ENCODE measurements at places on chromosomes 3 and 15.

- DNase-seq, result no peak
These were observed 325.6 kb upstream of the RASGRP1 start for GRCh38 chr15:38890194-38890593.

DNA sequence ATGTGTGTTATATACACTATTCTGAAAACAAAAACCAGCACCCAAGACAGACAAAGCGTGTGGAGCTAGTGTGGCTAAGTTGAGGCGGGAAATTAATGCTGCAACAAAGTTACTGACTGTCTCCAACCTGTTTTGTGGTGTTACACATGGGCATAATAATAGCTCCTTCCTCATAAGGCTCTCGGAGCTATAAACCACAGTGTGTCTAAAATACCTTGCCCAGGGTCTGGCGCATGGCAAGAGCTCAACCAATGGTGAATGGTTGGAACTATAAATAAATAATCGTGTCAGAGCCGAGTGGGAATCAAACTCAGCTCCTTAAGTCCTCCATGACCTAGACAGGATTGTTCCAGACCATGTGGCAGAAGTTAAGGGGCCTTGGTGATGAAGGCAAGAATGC lies 35.9 kb upstream of the TFRC start:
- DNase-seq, result no peak

DNA sequence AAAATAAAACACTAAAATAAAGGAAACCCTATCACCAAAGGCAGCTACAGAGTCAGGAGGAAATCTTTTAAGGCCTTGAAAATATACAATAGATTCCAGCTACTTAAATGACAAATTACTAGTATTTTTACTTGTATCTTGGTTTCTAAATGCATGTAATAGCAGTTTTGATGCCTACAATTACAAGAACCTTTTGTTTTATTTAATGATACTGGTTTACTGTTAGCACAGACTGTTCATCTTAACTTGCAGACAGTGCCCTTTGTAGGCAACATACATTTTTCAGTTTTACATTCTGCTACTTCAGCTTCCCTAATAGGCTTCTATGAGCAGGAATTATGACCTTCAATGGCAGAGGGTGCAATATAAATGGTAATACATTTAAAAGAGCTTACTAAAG lies 54.1 kb downstream of the ZNF280D start:
- DNase-seq, result no peak

DNA sequence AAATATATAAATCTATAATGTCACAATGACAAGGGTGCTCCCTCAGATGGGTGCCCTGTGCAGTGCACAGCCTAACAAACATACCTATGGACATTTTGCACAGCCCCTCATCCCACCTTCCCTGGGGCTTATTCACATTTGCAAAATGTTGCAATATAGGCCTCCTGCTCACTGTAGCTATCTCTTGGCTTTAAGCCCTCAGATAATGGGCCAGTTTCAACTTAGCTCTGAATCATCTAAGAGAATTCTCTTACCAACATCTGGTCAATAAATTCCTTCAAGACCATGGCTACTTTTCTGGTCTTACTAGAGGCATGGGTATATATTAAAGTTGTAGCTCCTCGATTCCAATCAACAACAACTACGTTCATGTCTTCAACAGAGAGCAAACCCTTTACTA lies 17.9 kb downstream of the LIPH start:
- DNase-seq, result no peak

DNA sequence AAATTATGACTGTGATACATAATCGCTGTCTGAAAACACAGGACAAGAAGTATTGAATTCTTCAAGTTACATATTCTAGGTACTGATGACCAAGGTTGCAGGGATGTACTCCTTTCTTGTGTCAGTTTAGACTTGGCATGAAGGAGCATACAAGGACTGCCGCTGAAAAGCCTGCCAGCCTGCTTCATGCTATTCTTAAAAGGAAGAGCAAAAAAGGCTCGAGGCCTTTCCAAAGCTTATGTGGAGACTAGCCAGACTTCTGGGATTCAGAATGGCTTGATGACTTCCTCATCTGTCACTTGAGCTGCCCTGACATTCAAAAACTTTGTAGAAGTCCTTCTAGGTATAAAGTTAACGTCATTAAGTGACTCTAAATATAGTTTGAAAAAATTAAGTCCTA lies 92.0 kb downstream of the CADM2 start:
- DNase-seq, result no peak

GRCh38 chr15:66308531-66308930 lies 15.2 kb downstream of the DIS3L start:
- DNase-seq, result no peak

GRCh38 chr3:17747174-17747889 lies 4.9 kb upstream of the TBC1D5 start:
- no peak for DNase-seq

- no peak for DNase-seq
These were observed 16.7 kb downstream of the ZDHHC19 start for GRCh38 chr3:196194542-196194915.

GRCh38 chr3:52195823-52196331 lies 2.1 kb upstream of the ALAS1 start:
- DNase-seq, result no peak

- DNase-seq, result no peak
These were observed 90.0 kb downstream of the FSIP1 start for GRCh38 chr15:39692356-39693327.

DNA sequence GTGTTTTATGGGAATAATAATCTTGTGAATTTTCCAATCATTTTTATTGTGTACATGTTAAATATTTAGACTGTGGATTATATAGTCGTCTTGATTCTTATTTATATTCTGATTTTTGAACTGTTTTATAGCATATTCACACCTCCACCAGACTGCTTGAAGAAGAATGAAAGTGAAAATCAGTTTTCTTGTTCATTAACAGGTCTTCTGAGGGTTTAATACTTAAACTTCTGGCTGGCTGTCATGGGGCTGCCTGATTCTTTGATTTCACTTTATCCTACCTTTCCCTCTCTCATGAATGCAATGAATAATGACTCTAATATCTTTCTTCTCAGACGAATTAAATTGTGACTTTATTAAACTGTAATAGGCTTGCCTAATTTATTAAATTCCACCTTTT lies 56.2 kb downstream of the ATP2C1 start:
- DNase-seq, result no peak

DNA sequence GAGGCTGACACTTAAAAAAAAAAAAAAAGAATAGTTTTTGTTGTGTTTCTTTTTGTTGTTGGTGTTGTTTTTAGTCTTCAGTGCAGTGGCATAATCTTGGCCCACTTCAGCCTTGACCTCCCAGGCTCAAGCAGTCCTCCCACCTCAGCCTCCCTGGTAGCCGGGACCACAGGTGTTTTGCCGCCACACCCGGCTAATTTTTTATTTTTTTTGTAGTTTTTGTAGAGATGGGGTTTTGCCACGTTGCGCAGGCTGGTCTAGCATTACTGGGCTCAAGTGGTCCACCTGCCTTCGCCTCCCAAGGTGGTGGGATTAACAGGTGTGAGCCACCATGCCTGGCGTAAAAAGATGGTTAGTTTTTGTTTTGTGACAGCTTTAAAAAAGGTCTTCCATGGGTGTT lies 30.1 kb downstream of the IGF1R start:
- DNase-seq, result no peak

DNA sequence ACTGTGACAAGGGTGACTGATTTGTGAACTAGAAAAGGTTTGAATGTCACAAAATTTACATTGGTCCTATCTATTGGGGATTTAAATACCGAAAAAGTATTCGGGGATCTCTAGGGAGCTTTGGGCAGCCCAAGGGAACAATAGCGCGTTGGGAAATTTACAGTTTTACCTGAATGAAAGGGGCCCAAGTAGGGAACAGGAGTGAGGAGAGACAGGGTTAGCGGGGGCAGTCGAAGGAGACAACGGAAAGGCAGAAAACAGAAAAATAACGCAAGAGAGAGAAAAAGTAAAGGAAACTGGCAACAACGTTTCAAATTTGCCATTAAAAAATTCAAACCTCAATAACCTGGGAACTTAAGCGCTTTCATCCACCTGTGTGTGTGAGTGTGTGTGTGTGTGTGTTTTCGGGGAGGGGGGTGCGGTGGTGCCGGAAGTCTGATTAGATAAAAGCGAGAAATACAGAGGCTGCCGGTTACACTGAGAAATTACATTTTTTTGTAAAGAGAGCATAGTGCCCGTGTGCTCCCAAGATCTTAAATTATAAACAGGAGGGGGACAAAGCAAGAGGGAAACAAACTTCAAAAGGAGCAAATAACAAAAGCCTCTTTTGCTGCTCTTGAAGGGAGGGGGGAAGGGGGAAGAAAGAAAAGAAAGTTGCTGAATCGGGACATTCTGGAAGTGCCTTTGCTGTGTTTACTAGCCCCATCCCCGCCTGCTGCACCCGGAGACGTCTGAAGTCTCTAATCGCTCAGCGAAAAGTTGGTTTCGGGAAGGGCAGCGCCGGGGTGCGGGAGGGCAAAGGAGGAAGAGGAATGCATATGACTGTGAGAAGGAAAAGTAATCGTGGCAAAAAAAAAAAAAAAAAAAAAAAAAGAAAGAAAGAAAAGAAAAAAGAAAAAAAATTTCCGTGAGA lies 721 bp upstream of the ZIC1 start:
- DNase-seq, result no peak

DNA sequence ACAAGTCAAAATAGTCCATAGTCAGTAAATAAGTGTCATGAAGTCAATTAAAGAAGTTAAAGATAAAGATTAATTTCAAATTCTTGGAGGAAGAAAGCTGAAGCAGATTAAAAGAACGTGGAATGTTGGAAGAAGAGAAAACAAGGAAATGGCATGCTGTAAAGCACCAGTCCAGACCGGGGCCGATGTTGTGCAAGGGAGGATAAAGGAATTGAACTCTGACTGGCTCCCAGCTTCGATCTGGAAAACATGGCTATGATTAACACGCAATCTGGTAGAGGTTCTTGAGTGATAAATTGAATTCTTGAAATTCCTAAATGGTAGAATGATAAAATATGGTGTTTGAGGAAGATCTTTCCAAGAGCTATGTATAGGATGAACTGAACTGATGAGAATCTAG lies 194.4 kb downstream of the MEIS2 start:
- no peak for DNase-seq

DNA sequence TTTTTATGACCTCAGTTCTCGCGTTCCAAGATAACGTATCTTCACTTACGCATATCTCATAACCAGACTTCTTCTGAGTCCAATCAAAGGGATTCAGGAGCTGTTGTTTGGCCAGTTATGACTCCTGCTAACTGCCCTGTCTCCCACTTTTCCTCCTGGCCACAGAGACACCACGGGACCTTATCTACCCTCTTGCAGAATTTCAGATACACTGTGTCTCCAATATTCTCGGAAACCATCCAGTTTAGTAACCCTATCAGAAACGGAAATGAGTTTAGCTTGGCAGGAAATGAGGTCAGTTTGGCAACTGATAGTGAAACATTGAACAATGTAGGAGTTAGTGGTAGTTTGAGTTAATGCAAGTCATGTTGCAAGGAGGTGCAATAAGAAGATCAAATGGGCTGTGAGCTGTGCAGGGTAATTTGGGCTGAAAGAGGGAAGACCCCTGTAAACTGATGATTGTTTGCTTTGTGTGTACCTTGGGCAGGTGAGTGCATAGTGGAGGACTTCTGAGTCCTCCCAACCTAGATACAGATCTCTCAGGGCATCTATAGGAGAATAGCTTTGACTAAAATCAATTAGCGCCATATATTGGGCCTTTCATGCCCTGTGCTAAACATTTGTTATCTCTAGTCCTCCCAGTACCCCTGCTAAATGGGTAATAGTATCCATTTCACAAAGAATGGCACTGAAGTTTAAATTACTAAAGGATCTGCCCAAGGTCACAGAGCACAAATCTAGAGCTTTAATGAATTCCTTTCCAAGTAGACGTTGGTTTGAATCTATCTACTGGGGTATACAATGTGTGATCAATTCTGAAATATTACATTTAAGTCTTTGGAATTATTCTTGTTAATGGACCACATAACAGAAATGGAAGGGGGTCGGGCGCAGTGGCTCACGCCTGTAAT lies 41.3 kb upstream of the PIK3CB start:
- DNase-seq, result no peak

GRCh38 chr15:73862276-73862675 lies 11.1 kb upstream of the TBC1D21 start:
- no peak for DNase-seq

- DNase-seq, result no peak
These were observed 78.6 kb downstream of the SRGAP3 start for GRCh38 chr3:9170851-9171160.

DNA sequence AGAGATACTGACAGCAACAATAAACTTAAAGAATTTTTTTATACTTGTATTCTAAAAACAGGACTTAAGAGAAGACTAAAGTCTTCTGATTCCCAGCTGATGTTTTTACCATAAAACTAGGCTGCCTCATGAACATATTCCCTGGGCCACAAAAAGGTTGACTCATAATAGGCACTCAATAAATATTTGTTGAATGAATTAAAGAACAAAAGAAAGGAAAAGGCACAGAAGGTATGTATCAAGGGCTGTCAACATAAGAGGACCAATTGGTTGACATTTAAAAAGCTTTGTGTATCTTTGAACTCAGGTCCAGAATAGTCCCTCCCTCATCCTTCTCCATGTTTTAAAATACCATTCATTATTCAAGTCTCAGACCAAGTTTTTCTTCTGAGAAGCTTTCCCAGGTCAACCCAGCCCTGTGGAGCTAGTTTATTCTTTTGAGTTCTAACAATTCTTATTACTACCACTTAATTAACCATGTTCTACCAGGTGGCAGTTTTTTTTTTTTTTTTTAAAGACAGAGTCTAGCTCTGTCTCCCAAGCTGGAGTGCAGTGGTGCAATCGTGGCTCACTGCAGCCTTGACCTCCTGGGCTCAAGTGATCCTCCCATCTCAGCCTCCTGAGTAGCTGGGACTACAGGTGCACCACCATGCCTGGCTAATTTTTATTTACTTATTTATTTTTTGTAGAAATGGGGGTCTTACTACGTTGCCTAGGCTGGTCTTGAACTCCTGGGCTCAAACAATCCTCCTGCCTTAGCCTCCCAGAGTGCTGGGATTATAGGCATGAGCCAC lies 17.5 kb upstream of the ARHGEF3 start:
- no peak for DNase-seq

GRCh38 chr15:28921336-28921735 lies 35.6 kb downstream of the APBA2 start:
- no peak for DNase-seq

GRCh38 chr3:120688121-120688520 lies 6.1 kb upstream of the HGD start:
- no peak for DNase-seq

GRCh38 chr15:89735773-89736172 lies 15.3 kb downstream of the MESP1 start:
- no peak for DNase-seq

GRCh38 chr3:70078778-70079177 lies 79.2 kb downstream of the SAMMSON start:
- no peak for DNase-seq

GRCh38 chr3:188339410-188340295 lies 185.7 kb downstream of the LPP start:
- no peak for DNase-seq

DNA sequence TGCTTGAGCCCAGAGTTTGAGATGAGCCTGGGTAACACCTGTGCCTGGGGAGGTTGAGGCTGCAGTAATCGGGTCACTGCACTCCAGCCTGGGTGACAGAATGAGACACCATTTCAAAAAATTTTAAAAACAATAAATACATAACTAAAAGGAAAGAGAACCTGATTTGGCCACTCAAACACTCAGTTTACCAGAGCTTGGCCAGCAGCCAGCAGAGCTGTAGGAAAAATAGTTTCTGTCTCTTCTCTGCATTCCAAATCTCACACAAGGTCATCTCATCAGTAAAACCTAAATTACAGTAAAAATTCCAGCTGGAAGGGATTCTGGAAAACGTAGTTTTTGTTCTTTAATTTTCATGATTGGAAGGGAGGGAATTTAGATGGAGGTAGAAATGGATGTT lies 7.8 kb upstream of the PPM1L start:
- no peak for DNase-seq

GRCh38 chr3:172397716-172398405 lies 50.4 kb downstream of the GHSR start:
- no peak for DNase-seq

GRCh38 chr15:68232937-68233336 lies 3.4 kb upstream of the CLN6 start:
- no peak for DNase-seq

All from stimulated activated CD4-positive, alpha-beta T cell treated with anti-CD3 and anti-CD28 coated beads, TNF-alpha, amount 100 ng/mL, for 1 hour (primary cell).